Fibroblast of skin of abdomen (primary cell): ENCODE measurements at places on chromosomes 1 and 21.
A peak's percentile ranks its signal among the peaks of the same experiment; 100 is the strongest.

- DNase-seq = no peak
Measured at GRCh38 chr1:222290866-222291265, 257.0 kb downstream of the HHIPL2 start.

DNA sequence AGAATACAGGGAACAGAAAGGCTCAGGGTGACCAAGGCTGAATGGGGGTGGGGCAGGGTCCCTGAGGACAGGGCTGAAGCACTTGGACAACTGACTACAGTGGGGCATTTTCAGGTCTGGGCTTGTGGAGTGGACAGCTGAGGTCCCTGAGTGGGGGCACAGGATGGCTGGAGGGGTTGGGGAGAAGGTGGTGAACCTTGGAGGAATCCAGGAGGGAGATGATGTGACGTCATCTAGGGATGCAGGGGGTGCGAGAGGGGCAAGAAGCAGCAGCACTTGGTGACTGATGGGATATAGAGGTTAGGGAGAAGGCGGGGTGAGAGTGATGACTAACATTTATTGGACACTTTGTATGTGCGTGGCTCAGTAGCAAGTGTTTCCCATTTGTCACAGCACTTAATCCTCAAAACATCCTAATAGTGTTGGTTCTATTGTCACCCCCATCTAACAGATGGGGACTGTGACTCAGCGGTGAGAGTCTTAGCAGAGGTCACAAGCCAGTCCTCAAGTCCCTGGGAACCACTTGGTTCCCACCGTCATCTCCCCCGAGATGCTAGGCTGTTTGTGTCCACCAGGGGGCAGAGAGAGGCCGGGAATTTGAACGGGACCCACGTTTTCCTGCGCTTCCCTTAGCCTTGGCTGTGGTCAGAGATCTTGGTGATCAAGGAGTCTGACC lies 27.9 kb upstream of the BMP8B start:
- peak; percentile 55 for DNase-seq

- peak; percentile 4 for DNase-seq
Measured at GRCh38 chr1:61397935-61398334, 315.6 kb downstream of the NFIA start.

GRCh38 chr1:221169447-221169889 lies 290.2 kb downstream of the HLX start:
- DNase-seq = peak; percentile 88

DNA sequence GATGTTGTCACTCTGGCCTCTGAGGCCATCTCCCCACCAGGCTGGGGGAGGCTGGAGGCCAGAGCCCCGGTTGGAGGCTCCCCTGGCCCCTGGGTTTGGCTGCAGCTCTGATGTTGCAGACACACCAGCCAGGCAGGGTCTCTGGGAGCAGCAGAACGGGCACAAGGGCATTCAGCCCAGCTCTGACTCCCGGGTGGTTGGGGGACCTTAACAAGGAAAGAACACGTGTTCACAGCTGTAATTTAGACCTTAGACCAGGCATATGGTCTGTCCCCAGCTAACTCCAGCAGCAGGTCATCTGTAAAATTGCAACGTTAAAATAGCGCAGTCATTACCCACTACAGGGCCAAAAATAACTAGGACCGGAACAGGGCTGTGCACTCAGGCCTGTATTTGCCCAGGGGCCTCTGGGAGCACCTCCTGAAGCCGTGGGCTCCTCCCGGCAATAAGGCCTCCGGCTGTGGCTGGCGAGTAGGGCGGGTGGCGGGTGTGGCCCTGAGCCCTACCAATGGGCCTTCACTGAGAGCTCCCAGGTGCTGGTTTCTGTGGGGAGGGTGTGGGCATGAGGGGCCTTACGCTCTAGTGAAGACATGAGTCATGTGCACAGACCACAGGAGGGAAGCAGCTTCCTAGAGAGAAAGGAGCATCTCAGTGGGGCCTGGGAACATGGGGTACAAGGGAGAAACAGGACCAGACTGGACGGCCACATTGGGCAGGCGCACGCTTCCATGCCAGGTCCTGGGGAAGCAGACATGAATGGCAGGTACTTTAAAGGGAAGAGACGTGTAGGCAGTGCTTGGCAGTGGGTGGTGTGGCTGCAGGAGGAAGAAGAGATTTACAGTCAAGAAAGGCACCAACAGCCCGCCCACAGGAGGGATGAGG lies 6.1 kb downstream of the LDLRAP1 start:
- DNase-seq = peak; percentile 37

GRCh38 chr1:56491441-56491840 lies 87.9 kb downstream of the PLPP3 start:
- DNase-seq = peak; percentile 30

GRCh38 chr1:220631238-220631815 lies 58.8 kb upstream of the C1orf115 start:
- no peak for DNase-seq

DNA sequence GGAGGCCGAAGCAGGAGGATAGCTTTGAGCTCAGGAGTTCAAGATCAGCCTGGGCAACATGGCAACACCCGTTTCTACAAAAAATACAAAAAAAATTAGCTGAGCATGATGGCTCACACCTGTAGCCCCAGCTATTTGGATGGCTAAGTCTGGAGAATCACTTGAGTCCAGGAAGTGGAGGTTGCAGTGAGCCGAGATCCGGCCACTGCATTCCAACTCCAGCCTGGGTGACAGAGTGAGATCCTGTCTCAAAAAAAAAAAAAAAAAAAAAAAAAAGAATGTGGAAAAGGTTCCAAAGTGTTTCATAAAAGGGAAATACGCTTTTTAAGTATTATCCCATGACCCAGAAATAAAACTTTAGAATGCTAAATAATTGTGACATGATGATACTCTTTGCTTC lies 8.0 kb downstream of the S1PR1 start:
- DNase-seq = no peak

DNA sequence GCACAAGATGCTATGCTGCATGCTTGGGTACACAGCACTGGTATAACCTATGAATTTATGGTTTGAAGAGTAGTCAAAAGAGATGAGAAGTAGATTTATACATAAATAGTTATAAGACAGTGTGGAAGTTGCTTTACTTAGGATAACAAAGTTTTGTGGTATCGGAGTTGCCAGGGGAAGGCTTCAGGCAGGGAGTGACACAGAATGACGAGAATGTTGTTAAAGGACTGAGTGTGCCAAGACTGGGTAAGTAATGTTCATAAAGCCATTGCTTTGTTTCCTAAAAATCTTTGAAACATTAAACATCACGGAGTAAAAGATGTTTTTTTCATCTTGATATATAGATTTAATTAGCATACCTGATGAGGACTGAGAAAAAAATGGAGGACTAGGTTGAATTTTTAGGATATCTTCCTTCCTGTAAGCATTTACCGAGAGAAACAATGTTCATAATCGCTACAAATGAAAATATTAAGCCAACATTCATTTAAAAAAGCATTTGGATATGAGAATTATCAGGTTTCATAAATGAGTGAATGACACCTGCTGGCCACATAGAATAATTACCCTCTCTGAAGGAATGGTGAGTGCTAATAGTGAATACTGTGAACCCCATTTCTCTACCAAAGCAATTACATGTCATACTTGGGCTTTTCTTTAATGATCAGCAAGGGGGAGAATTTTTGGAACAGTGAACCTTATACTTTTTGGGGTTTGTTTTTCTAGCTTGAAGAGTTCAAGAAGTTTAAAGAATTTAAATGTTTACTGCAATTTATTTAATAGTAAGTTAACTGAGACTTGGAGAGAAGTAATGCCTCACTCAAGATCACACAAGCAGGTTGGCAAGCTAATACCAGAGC lies 28.4 kb downstream of the EXTL2 start:
- peak; percentile 55 for DNase-seq

DNA sequence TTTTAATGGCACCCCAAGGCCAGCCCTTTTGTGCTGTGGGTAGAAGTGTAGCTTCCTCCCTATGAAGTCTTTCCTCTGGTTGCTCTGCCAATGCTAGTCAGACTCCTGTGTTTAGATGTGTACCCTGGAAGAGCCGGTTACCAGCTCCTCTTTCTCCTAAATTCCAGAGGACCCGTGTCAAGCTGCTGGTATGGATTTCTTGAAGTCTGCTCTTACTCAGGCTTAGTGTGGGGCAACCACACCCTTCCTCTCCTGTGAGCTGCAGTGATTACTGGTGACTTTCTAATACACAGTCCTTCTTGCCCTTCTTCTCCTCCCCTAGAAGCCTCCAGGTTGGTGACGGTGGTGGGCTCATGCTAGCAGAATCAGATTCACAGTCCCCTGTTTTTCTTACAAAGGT lies 74.1 kb upstream of the AKT3 start:
- DNase-seq = peak; percentile 78

DNA sequence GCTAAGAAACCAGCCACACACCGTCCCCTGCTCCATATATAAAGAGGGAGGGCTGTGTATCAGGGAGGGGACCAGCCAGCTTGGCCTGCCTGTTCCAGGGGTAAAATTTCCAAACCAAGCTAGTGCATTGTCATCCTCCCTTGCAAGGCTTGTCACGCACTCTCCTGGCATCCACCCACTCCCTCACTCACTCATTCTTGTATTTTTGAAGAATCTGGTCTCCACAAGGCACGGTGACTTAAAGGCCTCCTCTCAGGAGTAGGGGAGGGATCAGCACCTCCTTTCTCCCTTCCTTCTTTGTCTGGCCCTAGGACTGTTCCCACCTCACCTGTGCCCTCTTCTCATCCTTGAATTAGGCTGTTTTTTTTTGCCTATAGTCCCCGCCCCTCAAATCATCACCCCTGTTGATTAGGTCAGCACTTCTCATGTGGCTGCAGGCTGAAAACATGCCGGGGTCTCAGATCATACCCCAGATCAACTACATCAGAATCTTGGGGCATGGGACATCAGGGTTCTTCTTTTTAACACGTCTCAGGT lies 5.0 kb downstream of the ABCA4 start:
- peak; percentile 61 for DNase-seq

- no peak for DNase-seq
Measured at GRCh38 chr1:95640746-95641145, 406.7 kb downstream of the RWDD3 start.

- no peak for DNase-seq
Measured at GRCh38 chr1:225899044-225899925, 10.3 kb upstream of the LEFTY1 start.
